ENCODE measurements at places on chromosomes 1 and 21. TPM values are rescaled to one million over a fixed set of nuclear protein-coding genes. Genes with fewer than 3 reads are reported as not detected.

EFNA4 gene
- 21.7 TPM for total RNA-seq

NR5A2 gene
- 0.03 TPM for total RNA-seq

DNA sequence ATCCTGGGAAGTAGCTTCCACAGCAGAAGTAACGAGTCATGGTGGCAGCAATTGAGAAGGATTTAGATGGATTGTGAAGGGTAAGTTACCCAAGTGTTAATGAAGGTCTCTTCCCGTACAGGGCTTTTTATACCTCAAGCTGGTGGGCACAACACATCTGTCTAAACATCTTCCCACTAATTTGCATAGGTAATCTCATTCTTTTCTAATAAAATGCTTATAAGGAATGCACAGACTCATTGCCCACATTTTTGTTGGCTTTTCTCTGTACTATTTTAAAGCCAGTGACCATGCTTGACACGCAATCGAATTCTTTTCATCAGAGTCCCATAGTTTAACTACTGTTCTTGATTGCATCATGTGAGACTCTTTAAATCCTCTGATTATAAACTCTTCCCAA lies at the start of gene KRTAP7-1:
Gene KRTAP7-1 (minus strand): TSS at position 101 of the 400 bp plus-strand sequence. CDS start 61 bp downstream, at position 40.
- DNase-seq: no peak

- no peak for DNase-seq
Measured at GRCh38 chr1:109653306-109653705, 2.6 kb upstream of the GSTM4 start.

GRCh38 chr1:54377040-54377691 lies 29.0 kb downstream of the SSBP3 start:
- DNase-seq: peak; percentile 51
